ENCODE measurements at places on chromosomes 1 and 21.

- DNase-seq, result no peak
Measured at GRCh38 chr1:24724345-24725208, 20.7 kb upstream of the CLIC4 start.

DNA sequence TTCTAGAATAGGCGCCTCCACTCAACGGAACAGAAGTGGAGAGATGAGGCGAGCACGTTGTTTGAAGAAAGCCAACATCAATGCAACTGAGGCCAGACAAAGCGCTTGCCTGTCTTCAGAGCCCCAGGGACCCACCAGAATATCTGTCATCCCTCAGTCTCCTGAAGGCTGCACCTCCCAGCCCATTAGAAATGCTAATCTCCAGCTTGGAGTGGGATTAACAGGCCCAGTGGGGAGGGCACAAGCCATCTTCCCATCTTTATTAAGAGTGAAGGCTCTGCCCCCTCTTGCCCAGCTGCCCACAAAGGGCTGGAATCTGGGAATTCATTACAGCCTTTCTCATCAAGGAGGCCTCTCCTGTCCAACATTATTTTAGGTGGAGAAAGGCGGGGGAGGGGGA is 16.8 kb upstream of the CNTN2 start:
- no peak for DNase-seq

GRCh38 chr1:150881331-150882070 is 5.1 kb upstream of the ARNT start:
- no peak for DNase-seq

DNA sequence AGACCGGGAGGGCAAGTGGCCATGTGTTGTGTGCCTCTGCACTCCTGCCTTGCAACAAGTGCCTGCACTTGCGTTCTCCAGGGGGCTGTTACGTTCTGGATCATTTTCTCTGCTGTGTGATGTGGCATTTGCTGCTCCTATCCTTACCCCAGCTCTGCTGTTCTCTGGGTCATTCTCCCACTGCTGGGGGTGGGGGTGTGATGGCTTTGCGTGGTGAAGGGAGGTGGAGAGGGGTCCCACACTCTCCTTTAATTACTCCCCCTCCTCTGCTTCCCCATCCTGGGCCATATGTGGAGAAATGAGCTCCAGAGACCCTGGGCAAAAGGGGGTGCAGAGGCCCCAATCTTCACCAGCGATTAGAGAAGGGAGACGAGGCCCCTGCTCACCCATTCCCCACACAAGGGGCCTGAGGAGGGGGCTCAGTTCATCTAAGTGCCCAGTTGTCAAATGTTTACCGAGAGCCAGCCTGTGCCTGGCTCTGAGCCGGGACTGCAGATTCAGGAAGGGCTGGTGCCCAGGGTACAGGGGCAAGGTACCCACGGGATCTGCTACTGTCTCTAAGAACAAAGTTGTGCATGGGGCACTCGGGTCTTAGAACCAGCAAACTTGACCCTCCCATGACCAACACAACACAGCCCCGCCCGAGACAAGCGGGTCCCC is 355.4 kb downstream of the PTPRU start:
- no peak for DNase-seq

DNA sequence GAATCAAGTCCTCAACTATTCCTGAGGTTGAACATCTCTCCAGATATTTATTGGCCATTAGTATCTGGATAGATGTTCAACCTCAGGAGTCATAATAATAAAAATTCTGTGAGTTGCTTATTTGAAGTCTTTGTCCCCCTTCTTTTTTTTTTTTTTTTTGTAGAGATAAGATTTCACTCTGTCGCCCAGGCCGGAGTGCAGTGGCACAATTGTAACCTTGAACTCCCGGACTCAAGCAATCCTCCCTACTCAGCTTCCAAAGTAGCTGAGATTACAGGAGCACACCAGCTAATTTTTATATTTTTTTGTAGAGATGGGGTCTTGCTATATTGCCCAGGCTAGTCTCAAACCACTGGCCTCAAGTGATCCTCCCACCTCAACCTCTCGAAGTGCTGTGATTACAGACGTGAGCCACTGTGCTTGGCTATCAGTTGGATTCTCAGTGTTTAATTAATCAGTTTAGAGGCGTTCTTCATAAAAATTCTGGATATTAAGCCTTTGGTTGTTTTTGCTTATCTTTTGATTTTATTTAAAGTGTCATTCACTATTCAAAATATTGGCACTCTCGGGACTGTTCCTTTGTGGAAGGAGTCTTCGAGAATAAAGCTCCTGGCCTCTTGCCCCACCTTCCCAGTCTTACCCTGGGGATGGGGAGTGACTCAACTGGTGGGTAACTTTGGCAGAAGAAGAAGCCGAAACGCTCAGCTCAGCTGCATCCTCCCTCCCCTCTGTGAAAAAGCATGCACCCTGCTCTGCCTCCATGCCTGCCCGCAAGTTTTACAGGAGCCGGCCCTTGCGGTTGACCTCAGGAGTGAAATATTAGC is 11.2 kb upstream of the HYI start:
- no peak for DNase-seq

GRCh38 chr21:46124926-46125845 is 27.3 kb downstream of the COL6A2 start:
- no peak for DNase-seq

DNA sequence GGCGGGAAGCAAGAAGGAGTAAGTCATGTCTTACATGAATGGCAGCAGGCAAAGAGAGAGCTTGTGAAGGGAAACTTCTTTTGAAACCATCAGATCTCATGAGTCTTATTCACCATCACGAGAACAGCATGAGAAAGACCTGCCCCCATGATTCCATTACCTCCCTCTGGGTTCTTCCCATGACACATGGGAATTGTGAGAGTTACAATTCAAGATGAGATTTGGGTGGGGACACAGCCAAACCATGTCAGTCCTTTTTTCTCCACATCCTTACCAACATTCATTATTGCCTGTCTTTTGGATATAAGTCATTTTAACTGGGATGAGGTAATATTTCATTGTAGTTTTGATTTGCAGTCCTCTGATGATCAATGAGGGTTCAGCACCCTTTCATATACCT is 81.0 kb downstream of the DIRAS3 start:
- no peak for DNase-seq

DNA sequence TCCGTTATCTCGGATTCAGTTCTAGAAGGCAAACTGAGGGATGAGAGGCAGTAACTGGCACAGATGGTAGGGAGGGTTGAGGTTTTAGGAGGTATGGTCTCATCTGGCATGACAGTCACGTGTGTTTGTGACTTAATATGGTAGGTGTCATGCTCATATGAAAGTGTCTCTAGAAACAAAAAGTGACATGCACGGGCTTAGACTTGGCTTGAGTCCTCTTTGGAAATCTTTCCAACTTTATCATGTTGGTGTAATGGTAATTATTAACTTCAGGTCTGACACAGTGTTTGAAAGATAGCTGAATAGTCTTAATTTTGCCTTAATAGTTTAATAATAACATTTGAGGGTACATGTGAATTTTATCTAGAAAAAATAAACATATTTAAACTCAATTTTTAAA is 218.1 kb downstream of the FMN2 start:
- DNase-seq, result no peak

GRCh38 chr1:153631047-153632022 is 2.5 kb upstream of the CHTOP start:
- DNase-seq, result no peak

DNA sequence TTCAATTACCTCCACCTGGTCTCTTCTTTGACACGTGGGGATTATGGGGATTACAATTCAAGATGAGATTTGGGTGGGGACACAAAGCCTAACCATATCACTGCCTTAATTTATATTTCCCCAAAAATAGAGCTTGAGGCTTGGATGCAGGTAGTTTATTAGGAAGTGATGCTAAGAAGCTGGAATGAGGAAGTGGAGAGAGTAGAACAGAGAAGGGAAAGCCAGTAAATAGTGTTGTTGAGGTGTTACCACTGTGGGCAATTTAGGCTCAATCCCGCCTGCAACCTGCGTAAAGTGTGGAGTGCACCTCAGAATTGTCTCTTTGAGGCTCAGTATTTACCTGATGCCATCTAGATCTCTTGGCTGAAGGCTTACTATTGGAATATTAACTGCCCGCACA is 4.9 kb upstream of the DOCK7 start:
- no peak for DNase-seq

GRCh38 chr1:169670836-169671235 is 40.6 kb downstream of the SELL start:
- no peak for DNase-seq

GRCh38 chr1:1541956-1542765 is 1.7 kb upstream of the TMEM240 start:
- no peak for DNase-seq

DNA sequence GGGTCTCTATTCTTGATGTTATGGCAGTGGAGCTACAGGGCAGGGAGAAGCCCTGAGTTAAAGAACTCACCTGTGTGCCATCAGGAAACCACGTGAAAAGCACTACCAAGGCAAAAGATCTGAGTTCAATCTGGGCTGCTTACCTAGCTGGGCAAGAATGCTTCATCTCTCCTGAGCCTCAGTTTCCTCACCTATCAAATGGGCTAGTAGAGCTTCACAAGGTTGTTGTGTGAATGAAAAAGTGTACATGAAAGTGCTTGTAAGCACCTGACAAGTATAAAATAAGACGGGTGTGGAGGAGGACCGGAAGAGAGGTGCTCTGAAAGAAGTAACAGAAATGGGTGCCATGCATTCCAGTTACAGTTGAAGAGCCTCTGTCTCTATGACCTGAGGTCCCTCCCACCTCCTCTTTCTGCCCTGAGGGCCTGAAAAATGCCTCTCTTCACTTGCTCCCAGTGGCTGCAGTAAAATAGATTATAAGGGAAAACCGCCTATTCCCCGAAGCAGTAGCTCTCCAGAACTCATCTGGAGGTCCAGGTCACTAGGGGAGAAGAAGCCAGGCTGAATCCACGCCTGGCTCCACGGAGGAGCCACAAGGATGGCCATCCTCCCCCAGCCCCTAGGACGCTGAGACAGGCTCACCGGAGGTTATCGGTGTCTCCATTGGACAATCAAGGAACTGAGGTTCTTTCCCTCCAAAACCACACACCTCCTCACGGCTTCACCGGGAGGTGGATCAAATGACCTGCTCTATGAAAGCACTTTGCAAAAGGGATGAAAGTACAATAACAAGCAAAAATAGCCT is 1.4 kb downstream of the GPR161 start:
- DNase-seq, result no peak

DNA sequence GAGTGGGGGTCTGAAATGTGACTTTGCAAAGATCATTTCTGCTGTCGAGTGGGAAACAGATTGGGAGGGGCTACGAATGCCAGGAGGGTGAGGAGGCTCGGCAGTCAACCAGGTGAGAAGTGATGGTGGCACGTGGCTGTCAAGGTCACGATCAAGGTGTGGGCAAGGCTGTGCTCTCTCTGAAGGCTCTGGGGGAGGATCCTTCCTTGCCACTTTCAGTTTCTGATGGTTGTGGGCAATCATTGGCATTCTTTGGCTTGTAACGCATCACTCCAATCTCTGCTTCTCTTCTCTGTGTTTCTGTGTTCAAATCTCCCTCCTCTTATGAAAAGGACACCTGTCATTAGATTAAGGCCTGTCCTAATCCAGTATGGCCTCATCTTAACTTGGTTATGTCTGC is 6.1 kb upstream of the SPSB1 start:
- no peak for DNase-seq

Measured in effector memory CD8-positive, alpha-beta T cell (primary cell).